HS-27A (cell line): ENCODE measurements at places on chromosomes 2 and 18.

DNA sequence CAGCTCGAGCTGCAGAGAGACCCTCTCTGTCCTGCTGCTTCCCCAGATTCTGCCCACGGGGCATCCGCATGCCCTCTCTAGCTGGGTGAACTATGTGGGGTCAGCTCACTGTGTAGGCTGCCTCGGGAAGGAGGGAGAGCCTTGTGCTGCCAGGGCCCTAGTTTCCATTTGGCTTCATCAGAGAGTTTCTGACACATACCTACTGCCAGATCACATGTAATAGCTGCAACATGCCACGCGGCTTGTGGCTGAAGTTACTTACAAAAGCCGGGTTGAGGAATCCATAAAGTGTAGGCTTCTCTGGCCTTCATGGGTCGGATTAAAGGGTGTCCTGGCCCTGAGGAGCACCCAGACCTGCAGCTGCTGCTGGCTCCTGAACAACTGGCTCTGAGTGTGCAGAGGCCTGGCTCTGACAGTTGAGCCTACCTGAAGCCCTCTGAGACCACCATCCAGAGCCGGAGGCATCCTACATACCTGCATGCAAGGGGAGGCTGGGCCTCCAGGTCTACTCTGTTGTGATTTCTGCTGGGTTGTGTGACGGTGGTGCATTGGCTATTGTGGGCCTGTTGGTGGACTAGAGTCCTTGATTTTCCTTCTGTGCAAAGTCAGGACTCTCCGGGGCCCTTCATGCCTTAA lies 130.0 kb downstream of the SH3RF3 start:
- DNase-seq = no peak

GRCh38 chr2:190184460-190184859 lies 121.9 kb upstream of the MSTN start:
- no peak for DNase-seq

DNA sequence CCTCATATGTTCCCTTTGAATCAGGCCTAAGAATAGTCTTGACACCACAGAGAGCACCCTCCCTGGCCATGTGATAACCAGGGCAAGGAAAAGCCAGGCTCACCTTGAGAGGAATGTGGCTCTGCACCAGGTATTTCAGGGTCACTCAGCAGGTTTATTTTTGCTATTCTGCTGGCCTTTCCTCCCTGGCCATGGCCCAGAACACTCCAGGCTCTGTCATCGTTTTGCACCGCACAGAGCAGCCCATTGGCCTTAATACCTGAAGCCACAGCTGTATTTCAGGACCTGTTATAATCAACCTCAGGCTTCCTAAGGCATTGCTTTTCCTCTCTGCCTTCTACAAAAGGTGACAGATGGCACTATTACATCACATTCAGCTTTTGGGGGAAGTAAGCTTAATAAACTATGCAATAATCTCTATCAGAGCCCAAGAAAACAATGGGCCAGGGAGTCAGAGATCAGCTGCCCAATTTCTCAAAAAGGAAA lies 668.3 kb downstream of the IRS1 start:
- no peak for DNase-seq

GRCh38 chr2:55109219-55109891 lies 59.1 kb upstream of the RTN4 start:
- peak; percentile 76 for DNase-seq

DNA sequence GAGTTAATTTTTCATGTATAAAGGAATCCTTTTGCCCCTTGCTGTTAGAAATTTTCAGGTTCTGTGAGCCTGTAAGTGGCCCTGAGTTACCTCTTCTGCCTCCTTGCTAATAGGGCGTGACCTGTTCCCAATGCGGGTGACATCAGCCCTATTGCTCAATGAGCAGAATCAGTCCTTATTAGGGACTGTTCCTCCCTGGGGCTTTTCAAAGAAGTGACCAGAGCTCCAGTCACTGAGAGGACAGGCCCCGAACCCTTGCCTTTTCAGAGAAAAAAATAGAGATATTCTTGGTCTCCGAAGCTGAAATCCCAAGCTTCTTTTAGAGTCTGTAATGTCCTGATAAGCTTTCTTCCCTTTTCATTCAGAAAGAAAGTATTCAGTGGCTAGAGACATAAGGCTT lies 8.2 kb upstream of the APOB start:
- no peak for DNase-seq

- peak; percentile 87 for DNase-seq
Measured at GRCh38 chr2:201854221-201854801, 48.0 kb downstream of the CDK15 start.

DNA sequence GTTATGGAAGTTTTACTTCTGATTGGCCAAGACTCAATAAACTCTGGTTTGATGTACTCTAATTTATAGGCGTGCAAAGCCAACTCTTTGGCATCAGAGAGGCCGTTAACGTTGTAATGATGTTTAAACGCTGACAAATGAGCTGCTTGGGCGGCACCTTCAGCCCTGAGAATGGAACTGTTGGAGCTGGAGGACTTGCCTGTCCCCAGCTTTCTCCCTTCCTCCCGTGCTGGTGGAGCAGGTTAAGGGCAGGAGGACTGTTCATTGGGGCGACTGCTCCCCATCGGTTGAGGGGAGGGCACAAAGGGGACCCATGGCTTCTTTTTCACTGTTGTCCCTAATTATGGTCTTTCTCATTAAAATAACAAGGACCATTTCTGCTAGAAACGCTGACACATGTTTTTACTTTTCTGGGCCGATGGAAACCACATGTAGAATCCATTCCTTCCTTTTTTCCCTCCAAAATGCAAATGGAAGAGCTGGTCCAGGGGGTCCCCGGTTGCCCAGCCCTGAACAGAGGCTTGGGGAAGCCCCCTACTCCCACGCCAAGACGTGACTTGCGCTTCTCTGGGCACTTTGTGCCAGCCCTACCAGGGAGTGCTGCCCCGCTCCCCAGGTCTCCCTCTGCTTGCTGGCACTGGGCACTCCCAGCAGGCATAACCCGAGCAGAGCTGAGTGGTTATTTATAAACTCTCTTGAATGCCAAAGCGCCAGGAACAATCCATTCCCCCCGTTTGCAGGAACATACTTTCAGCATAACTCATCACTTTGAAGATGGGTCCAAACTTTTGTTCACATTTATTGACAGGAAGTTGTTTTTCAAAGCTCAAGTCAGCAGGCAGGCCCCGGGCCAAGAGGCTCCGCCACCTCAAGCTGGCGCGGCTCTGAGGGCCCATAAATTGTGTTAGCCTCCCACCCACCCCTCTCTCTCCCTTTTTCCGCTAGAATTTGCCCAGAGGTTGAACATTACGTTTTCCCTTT lies 170.1 kb downstream of the ASB1 start:
- peak; percentile 41 for DNase-seq
